ENCODE measurements at places on chromosomes 3 and 15.

DNA sequence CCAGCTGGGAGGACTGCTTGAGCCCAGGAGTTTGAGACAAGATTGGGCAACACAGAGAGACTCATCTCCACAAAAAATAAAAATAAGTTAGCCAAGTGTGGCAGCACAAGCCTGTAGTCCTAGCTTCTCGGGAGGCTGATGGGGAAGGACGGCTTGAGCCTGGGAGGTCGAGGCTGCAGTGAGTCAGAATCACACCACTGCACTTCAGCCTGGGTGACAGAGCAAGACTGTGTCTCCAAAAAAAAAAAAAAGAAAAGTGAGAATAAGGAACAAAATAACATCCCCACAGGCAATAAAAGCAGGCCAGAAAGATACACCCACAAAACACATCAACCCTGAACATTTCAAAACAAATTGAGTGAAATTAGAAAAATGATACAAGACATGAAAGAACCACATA is 48.7 kb upstream of the OCA2 start:
- DNase-seq = no peak

GRCh38 chr3:32420126-32421038 is 28.7 kb downstream of the CMTM7 start:
- no peak for DNase-seq

DNA sequence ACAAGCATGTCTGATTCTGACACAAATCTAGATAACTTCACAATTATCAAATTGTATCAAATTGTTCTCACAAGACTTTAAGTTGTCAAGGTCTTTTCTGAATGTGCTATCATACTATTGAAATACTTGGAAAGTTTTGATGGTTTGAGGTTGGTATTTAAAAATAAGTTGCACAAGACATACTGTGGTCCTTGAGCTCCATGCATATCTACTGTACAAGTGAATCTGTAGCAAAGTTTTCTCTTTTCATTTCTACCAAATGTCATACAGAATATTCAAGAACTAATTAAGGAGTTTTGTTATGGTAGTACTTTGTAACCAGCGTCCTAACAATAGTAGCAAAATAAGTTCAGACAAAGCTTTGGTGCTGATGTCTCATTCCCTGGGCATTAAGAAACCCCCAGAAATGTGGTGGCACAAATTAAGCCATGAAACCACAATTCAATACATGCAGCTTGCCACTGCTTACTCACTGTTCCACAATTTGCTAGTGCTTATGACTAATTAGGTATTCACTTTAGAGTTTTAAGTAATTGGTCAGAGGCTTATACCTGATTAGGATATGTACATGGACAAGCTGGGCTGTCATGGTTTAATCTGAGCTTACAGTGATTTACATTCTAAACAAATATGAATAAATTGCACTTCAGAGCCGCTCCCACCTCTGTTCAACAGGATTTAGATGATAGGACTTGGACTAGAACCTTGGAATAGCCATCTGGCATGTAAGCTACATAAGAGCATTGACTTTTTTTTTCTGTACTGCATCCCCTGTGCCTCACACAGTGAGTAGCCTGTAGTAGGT is 8.8 kb downstream of the TBC1D23 start:
- no peak for DNase-seq

DNA sequence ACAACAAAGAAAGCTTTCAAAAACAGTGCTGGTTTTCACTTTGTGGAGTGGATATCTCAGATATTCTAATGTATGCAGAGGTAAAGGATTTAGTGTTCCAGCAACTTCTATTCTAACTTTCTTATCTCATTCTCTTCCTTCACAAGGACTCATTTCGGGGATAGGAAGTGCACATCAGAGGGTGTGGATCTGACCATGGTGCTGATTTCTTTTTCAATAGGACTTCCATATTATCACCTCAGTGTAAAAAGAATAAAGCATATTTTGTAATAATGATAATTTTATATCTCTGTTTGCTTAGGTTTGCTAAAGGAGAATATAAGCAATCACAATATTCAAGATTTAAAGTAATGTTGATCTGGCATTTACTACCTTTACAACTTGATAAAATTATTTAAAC is 12.5 kb upstream of the CADM2 start:
- DNase-seq = no peak

DNA sequence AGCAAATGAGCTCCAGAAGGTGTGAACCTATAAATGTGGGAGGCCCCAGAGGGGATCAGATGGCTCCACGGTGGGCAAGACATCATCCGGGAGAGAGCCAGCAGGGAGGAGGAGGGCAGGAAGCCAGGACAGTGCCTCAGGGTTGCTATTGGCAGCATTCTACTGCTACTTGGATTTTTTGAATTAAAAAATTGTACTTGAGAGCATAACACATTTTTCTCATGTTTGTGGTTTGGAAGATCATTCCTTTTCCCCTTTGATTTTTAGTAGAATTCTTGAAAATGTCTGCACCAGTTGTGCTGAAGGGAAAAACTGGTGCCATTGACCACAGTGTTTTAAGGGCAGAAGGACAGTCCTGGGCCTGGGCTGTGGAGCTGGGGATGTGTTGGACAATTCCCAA is 59.2 kb downstream of the LYZL4 start:
- no peak for DNase-seq

- no peak for DNase-seq
Measured at GRCh38 chr15:98720031-98720430, 71.7 kb downstream of the IGF1R start.

GRCh38 chr3:112136046-112136445 is 3.0 kb upstream of the GCSAM start:
- no peak for DNase-seq

- DNase-seq = no peak
Measured at GRCh38 chr15:51494411-51495314, 127.9 kb downstream of the DMXL2 start.

DNA sequence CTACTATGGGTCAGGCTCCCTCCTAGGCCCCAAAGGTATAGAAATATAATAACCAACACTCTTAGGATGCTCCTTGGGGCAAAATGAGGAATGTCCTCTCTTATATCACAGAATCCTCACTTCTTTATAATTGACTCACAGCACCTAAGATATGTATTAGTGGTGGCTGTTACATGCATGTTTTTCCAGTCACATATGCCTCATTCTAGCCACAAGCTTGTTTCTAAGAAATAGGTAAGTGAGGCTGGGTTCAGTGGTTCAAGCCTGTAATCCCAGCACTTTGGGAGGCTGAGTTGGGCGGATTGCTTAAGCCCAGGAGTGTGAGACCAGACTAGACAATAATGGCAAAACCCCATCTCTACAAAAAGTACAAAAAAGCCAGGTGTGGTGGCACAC is 57.9 kb upstream of the PSMD6 start:
- no peak for DNase-seq

DNA sequence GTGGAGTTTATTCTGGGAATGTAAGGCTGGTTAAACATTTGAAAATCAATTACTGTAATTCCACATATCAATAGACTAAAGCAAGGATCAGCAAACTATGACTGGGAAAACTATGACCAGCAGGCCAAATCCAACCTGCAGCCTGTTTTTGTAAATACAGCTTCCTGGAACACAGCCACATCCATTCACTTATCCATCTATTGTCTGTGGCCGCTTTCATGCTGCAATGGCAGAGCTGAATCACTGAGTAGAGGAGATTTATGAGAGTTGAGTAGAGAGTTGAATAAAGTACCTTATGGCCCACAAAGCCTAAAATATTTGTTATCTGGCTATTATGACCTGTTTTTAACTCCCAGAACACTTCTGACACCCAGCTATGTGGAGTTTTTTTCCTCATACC is 12.2 kb downstream of the MYLK start:
- DNase-seq = no peak
